T-helper 17 cell (primary cell): ENCODE measurements at places on chromosomes 1 and 21.

GRCh38 chr1:214970016-214970415 is 112.5 kb upstream of the KCNK2 start:
- DNase-seq: no peak

DNA sequence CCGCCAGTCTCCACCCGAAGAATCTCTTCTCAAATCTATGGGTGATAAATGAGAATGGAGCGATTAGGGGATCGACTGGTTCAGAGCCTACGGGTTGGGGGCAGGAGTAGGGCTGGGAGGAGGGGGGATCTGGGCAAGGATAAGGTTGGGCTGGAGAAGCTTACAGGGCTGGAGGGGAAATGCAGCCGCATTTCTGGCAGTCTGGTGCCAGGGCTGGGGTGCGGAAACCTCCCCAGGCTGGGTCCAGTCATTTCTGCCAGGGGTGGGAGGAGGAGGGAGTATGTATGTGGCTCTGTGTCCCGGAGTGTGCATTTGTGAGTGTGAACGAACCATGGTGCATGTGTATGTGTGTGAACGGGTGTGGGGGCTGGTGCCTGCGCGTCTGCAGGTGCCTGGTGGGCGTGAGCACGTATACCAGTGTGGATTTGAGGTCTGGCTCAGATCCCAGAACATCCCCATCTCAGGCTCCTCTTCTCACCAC is 10.2 kb downstream of the C1orf216 start:
- DNase-seq: no peak

DNA sequence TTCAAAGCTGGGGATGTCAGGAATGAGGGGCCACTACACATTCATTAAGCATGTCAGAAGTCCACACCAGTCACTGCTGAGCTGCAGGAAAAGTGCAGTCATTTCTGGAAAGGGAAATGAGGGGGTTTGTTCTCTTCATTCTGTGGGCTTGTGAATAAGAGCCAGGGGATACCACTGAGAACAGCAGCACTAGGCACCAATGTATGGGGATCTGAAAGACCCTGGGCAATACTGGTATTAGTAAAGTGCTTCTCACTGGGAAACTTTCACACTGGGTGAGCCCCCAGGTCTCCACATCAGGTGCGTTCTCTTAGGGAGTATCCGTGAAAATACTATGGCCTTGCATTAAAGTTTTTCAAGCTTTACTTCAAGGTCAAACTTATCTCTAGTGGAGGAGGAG is 49.9 kb downstream of the TGFB2 start:
- no peak for DNase-seq

DNA sequence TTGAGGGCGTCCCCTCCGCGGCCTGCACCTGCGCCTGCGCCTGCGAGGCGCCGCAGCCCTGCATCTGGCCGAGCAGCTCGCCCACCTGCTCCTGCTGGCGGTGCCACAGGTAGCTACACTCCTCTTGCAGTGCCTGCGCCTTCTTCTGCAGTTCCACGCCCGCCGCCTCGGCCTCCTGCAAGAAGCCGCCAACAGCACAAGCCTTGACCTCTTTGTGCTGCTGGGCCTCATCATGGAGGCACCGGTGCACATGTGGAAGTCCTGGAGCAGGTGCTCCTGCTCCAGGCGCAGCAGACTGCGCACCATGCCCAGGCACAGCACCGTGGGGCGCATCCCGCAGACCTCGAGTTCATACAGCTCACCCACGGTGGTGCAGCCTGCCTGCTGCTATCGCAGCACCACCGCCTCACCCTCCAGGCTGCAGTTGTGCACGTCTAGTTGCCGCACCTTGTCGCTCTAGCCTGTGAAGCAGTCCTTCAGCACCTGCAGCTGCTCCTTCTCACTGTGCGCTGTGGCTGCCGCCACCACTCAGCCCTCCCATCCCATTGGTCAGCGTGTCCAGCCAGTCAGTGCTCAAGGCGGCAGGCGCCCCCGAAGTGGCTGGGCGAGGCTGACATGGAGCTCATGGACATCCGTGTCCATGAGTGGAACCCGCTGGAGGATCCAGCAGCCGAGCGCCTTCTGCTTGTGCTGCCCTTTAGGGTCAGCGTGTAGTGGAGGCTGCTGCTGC is 12.2 kb upstream of the CD2 start:
- no peak for DNase-seq

DNA sequence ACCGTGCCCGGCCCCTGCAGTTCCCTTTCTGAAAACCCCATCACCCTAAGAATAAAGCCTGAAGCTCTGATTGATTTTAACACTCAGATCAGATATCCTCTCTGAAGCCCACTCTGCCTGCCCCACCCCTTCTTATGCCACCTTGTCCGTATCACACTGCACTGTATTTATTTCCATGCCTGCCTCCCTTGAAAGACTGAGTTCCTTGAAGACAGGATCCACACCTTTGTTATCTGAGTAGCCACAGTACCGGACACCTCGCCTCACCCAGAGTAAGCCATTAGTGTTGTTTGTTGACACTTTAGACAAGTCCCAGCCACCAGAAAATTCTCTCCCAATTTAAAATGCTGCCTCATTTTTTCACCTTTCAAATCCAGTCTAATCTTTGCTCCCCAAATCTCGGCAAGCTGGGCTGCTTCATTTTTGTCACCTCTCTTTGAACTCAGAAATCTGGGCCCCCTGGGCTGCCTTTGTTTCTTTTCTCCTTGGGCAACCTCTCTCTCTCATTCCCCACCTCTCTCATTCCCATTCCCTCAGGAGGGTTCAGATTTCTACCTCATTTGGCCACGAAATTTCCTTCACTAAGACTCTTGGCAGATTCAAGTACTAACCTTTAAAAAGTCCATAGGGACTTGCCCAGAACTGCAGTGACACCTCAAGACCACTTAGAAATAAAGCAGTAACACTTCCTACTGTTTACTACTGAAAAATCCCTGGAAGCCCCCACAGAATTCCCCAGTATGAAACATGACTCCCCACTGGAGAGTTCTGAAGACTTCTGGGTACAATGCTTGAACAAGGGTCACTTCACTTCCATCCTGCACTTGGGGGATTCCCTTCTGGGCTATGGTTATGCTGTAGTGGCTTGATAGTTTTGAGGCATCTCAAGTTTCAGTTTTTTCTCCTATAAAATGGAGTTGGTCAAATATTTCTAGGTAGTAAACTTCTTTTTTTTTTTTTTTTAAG is 8.7 kb upstream of the PPP1R15B start:
- no peak for DNase-seq

DNA sequence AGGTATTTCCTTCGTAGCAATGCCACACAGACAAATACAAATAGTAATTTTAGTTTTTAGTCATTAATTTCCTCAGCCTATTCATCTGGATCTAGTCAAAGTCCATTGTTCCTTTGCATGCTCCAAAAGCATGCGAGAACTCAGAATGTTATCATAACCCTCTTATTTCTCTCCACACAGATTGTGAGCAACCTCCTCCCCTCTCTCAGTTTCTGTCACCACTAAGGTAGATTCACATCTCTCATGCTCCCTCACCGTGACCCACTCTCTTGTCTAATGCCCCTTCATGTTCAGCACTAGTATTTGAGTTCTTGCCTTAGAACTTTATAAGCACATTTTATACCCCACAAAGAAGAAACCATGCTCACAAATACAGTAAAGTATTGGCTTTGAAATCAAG is 582.4 kb downstream of the PLA2G4A start:
- no peak for DNase-seq

- no peak for DNase-seq
These were observed 208.7 kb upstream of the DPYD start for GRCh38 chr1:98129491-98129890.

- DNase-seq: no peak
These were observed 166.4 kb downstream of the PSMG1 start for GRCh38 chr21:39016740-39017315.

GRCh38 chr1:202023001-202023433 is 12.6 kb downstream of the ELF3 start:
- no peak for DNase-seq

GRCh38 chr1:201686714-201687455 is 142.1 kb upstream of the IPO9 start:
- no peak for DNase-seq

DNA sequence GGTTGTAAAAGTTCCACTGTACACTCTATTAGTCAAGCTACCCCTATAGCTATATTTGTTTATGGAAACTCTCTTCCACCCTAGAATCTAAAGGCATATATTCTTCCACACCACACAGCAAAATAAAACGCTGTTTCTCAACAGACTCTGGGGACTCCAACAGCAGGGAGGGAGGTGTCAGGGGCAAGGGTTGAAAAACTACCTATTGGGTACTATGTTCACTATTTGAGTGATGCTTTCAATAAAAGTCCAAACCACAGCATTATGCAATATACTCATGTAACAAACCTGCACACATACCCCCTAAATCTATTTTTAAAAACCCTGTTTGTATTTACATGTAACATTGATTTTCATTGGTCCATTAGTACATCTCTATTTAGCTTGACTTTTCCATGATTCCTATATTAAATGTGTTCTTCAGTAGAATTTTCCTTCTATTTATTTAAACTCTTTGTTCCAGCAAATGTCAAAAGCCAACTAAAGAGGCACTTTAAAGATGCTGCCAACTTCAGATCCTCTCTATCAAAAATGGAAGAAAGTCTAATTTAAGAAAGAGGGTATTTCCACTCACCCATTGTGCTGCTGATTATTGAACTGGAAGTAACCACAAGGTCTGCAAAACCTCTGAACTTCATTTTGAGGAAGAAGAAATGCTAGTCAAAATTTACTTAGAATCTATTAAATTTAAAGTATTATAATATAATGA is 26.2 kb downstream of the RGS7 start:
- no peak for DNase-seq

DNA sequence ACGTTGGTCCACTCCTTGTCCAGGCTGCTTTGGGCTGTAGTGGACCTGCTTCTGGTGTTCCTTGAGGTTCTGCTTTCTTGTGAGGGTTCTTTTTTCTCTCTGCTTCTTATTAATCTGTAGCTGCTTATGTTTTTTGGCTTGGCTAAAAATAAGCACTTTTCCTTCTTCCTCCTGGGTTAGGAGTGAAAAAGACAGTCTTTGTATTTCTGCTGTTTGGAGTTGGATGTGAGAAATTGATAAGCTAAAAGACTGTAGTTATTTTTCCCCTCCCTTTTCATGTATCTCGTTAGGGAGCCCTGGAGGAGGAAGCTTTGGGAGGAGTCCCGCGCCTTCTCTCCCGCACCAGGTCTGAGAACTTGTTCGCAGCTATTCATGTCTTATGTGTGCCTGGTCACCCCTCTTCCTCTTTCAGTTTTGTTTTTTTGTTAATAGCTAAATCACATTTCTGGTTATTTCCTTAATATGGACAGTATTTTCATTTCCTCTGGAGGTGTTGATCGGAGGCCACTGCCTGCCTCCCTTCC is 79.0 kb downstream of the GALNT2 start:
- no peak for DNase-seq

GRCh38 chr1:51686450-51686849 is 69.6 kb downstream of the OSBPL9 start:
- DNase-seq: no peak

DNA sequence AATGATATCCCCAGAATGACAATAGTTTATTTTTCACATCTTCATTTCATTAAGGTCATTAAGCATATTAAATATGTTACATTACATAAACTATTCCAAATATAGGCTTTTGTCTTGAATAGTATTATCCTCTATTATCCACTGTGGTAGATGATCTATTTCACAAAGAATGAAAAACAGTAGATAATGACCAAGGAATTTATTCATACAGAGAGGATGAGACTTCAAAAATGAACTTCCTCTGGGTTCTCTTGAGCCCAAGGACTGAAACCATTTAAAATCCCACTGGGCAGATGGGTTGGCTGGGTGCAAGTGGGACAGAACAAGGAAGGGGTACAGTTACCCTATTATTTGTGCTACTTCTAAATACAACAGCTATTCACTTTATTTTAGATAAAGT is 33.0 kb downstream of the PTPN14 start:
- no peak for DNase-seq

GRCh38 chr1:7932524-7933138 is 8.0 kb downstream of the TNFRSF9 start:
- DNase-seq: no peak

- no peak for DNase-seq
These were observed 54.8 kb upstream of the CNTN2 start for GRCh38 chr1:204988196-204988595.

GRCh38 chr1:10961300-10961833 is 51.1 kb upstream of the TARDBP start:
- DNase-seq: no peak

GRCh38 chr1:87092846-87093245 is 178.4 kb downstream of the HS2ST1 start:
- DNase-seq: no peak

DNA sequence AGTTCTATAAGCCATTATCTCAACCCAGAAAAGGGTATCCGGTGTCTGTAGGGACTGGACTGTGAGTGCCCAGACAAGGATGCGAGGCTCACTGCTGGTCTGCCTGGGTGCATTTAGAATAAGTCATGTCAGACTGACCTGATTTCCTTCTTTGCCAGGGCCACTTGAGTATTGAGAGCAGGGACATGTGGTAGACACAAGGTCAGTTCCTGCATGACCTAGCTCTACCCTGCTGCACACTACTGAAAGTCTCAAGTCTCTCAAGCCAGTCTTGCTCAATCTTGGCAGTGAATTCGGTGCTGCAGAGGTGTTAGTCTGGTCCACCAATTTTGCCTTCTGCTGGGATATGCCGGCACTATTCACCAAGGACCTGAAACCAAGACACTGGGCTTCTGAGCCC is 180.1 kb downstream of the C1orf94 start:
- DNase-seq: no peak

- no peak for DNase-seq
These were observed 363.5 kb upstream of the DUSP10 start for GRCh38 chr1:222105393-222105737.

GRCh38 chr1:197145446-197146024 is 934 bp downstream of the ASPM start:
- no peak for DNase-seq

GRCh38 chr1:25468033-25468432 is 37.3 kb downstream of the MACO1 start:
- no peak for DNase-seq

GRCh38 chr1:84407958-84408422 is 9.7 kb downstream of the DNASE2B start:
- DNase-seq: no peak

DNA sequence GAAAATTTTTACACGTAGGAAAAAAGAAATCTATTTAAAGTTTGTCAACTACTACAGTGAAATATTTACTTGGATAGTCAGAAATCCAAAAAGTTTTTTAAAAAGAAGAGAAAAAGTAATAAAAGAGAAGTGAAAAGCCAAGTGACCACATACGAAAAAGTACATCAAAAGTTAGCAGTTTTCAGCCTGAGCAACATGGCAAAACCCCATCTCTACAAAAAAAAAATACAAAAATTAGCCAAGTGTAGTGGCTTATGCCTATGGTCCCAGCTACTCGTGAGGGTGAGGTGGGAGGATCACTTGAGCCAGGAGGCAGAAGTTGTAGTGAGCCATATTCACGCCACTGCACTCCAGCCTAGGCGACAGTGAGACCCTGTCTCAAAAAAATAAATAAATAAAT is 5.2 kb upstream of the MR1 start:
- no peak for DNase-seq

DNA sequence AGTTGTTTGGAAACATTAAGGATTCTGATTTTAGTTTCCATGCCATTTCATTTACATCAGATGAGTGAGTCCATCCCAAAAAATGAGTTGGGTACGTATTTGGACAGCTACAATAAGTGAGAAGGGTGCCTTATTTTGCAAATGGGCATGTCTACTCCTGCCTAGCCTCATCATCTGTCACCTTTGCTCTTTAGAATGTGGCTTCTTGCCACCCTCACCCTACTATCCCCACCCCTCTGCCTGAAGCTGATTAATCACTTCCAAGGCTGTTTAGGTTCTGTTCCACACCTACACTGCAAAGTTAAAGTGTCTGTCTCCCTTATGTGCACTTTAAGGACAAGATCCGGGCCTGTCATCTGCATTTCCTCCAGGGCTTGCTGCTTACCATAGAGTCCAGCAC is 61.2 kb downstream of the ST6GALNAC5 start:
- no peak for DNase-seq

GRCh38 chr1:5758859-5759578 is 233.2 kb downstream of the NPHP4 start:
- DNase-seq: no peak
